Stimulated activated CD8-positive, alpha-beta memory T cell treated with anti-CD3 and anti-CD28 coated beads, Interleukin-7, amount 100 ng/mL, for 24 hours (primary cell): ENCODE measurements at places on chromosomes 12 and 14.

GRCh38 chr12:53601296-53601847 lies 24.8 kb downstream of the ATF7 start:
- no peak for DNase-seq

GRCh38 chr12:99042226-99042625 lies 397.1 kb downstream of the APAF1 start:
- DNase-seq = no peak

GRCh38 chr12:24915501-24915900 lies 33.4 kb downstream of the BCAT1 start:
- DNase-seq = no peak

DNA sequence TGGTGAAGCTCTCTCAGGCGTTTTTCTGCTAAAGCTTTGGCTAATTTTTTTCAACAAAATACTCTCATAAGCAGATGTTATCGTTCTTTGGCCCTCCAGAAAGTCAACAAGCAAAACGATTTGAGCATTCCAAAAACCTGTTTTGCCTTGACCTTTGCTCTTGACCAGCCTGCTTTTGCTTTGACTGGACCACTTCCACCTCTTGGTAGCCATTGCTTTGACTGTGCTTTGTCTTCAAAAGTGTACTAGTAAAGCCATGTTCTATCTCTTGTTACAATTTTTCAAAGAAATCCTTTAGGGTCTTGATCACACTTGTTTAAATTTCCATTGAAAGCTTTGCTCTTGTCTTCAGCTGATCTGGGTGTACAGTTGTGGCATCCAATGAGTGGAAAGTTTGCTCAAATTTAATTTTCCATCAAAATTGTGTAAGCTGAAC lies 10.7 kb upstream of the ARID4A start:
- no peak for DNase-seq

- DNase-seq = no peak
Measured at GRCh38 chr12:67876305-67876915, 112.8 kb upstream of the IFNG-AS1 start.

DNA sequence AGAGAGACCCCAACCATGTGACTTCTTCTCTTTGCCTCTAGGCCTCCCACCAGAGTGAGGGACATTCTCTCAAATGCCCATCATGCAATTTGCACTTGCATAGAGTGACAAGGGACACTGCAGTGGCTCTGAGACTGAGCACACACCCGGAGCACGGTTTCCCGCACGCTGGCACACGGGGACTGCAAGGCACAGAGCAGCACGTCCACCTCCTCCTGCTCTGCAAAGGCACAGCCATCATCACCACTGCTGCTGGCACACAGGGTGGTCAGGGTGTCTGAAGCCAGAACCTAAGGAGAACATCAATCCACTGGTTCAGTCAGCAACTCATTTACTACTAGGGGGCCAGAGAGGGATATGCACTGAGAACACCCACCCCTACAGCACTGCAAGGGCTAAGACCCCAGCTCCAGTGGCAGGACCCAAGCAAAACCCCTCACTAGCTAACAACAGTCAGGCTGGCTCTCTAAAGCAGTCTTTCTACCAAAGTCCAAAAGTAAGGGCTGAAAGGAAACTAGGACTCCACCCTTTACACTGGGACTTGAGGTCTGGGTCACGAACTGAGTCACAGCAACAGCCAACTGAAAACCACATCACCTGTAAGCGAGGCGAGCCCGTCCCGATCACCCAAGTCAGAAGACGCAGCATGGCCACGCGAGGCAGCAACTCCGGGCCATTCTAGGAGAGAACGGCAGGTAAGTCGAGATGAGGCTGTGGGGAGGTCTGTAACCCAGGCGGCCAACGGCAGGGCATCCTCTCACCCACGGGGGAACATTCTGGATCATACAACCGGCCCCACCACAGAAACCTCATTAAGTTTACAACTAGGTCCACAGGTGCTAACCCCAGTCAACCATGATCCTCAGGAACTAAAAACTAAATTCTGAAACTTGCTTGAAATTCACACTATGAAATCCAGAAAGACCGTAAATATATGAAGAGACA lies 37.9 kb downstream of the GCN1 start:
- no peak for DNase-seq

DNA sequence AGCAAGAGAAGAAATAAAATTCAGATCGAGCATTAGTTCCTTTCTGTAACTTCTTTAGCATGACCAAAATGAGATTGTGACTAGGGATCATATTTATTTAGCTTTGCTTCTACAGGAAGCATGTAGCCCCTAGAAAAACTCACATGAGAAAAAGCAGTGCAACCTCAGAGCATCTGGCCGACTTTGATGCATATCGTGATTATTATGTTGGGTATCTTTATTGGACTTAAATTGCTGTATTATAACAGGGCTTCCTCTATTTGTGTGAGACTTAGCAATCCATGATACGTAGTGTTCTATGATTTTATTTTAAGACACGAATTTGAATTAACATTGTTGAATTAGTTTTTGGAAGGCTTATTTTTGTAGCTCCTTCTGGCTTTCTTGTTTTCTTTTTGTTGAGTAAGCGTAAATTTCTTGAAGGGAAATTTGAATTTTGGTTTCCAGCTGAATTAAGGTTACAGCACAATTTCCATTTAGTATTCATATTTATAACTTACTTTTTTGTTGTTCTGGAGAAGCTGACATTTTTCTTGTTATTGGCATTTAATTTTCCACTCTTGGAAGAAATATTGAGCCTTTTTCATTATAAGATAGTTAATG lies 33.9 kb downstream of the WASHC4 start:
- no peak for DNase-seq

GRCh38 chr12:42570076-42570475 lies 19.5 kb downstream of the PRICKLE1 start:
- no peak for DNase-seq

- no peak for DNase-seq
Measured at GRCh38 chr14:100894416-100894815, 9.1 kb downstream of the RTL1 start.

DNA sequence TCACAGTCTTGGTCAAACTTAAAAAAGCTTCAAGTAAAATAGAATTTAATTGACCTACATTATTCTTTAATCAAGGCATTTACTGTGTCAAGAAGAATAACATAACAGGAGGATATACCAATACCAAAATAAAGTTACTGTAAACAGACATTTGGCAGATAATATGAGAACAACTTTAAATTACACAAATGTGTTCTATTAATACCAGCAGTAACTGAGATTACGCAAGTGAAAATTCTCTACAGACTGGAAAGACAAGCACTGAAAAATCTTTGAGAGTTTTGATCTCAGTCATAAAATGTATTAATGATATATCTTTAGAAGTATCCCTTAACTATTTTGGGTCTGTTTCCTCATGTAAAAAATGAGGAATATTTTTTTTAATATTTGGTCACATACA lies 169.2 kb upstream of the SOX5 start:
- no peak for DNase-seq

- no peak for DNase-seq
Measured at GRCh38 chr12:30845676-30846075, 80.9 kb upstream of the TSPAN11 start.

DNA sequence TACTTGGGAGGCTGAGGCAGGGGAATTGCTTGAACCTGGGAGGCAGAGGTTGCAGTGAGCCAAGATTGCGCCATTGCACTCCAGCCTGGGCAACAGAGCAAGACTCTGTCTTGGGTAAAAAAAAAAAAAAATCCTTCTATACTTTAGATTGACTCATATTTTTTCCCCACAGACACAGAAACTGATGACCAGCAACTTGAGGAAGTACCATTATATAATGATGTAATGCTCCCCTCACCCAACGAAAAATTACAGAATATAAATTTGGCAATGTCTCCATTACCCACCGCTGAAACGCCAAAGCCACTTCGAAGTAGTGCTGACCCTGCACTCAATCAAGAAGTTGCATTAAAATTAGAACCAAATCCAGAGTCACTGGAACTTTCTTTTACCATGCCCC lies 24.3 kb upstream of the SNAPC1 start:
- no peak for DNase-seq

GRCh38 chr12:6313326-6313940 lies 3.0 kb downstream of the PLEKHG6 start:
- no peak for DNase-seq

DNA sequence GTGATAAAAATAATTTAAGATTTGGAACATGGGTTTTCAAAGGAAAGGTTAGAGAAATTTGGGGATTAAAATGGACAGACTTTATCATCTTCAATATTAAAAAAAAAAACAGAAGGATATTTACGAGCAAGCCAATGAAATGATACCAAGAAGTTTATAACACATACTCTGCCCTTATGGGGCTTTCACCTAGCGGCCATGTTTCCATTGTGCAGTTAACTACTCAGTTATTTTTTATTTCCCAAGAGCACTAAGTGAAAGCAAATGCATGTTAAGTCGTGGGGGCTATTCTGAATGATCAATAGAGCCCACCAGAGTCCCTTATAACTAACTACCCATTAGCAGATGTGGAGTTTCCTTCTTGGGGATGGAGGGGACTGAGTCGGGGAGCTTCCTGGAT lies 53.9 kb downstream of the ETV6 start:
- no peak for DNase-seq

GRCh38 chr12:1056390-1056789 lies 65.4 kb downstream of the ERC1 start:
- no peak for DNase-seq

DNA sequence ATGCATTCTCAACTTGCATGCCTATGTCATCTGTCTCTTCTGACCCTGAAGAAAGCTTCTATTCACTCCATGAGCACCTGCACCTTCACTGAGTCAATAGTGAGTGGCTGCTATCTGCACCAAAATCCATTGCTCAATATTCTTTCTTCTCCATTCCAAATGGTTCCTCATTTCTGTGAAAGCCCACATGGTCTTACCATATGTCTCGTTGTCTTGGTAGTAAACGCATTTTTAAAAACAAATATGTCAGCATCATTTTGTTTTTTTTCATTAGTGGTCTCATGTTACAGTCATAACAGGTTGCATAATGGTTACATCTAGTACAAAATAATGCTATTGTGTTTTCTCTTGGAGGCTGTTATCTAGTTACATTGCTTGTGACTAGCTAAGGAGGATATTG lies 106.9 kb upstream of the CPM start:
- no peak for DNase-seq

DNA sequence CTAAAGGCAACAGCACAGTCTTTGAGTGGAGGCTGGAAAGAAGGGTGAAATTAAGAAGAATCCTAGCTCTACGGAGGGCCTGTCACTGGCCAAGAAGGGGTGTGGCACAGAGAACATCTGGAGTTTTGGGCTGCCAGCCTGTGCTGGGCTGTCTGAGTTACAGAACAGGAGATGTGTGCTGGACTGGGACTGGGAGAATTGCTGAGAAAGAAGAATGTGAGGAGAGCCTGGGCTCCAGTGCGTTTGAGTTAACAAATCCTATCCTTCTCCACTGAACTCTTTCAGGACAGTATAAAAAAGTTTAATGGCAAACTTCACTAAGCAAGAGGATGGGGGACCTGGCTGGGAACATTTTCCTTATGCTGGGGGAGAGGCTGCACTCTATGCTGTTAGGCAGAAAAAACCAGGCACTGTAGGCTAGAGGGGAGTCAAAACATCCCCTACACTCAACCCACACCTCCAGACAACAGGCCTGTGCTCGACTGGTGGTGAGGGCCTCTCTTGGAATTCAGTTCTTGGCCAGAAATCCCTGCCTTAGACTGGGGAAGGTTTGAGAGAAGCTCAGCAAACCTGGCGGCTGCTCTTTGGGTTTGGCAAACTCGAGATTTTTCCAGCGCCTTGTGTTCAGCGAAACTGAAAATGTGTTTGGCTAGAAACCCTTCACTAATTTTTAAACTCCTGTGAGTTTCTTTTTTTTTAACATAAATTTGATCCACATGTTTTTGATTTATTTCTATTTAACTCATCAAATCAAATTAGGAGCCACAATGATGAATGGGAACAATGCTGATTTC lies 217.3 kb downstream of the MON2 start:
- DNase-seq = no peak

- no peak for DNase-seq
Measured at GRCh38 chr14:88426271-88426670, 40.8 kb downstream of the SPATA7 start.

DNA sequence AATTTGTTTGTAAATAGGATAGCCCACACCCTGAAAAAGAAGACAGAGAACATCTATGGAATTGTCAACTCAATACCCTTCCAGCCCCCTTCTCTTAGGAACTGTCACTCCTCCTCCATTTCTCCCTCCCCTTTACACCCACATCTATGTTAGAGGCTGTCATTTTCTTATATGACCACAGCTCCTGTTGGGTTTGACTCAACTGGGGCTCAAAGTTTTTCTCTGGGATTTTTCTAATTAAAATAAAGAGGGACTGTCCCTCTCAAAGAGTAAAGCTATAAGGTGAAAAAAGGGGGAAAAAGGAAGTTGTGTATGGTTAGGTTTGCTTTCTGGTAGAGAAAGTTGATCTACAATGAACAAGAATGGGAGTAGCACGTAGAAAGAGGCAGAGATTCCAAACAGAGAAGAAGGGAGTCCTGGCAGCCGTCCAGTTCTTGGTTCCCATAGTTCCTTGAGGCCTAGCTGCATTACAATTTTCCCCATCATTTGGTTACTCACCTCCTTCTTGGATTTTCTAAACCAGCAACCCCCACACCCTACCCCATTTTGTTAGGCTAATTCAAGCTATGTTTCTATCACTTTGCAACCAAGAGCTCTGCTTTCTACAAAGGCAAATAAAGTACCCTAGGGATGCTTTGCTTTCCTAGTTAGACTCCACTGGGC lies 44.3 kb upstream of the STK38L start:
- no peak for DNase-seq
